Fibroblast of skin of right biceps (primary cell): ENCODE measurements at places on chromosomes 7 and 10.

DNA sequence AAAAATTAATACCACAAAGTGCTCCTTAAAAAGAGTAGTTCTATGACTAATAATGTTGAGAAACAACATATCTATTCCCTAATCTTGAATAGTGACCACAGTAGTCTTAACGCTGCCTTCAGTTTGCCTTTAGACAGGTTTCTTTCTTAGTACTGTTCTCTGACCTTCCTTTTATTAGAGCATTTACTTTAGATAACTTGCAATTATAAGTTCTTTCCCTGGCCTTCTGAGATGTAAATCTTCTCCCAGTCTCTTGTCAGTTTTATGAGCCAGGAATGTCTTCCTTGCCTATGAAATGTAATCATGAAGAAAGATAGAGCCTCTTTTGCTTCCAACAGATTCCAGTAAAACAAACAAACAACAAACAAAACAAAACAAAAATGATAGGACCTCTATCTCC, 1119.8 kb upstream of the LRRTM3 start:
- DNase-seq, result no peak

DNA sequence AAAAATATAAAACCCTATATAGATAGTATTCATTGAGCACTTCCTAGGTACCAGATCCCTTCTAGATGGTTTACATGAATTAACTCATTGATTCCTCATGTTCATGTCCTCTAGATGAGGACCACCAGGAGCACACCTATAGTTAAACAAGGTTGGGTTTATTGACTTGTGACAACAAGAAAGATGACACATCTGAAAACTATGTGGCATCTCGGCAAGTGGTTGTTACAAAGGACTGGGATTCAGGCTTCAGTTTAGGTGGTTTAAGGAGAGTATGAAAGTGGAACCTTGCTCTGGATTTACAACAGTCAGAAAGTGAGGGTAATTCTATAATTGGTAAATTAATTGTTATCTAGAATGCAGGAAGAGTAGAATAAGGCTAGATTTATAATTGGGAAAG, 99.0 kb upstream of the PHF14 start:
- no peak for DNase-seq

- DNase-seq, result peak; percentile 62
These were observed 69.3 kb downstream of the AP3M1 start for GRCh38 chr10:74081192-74081803.

DNA sequence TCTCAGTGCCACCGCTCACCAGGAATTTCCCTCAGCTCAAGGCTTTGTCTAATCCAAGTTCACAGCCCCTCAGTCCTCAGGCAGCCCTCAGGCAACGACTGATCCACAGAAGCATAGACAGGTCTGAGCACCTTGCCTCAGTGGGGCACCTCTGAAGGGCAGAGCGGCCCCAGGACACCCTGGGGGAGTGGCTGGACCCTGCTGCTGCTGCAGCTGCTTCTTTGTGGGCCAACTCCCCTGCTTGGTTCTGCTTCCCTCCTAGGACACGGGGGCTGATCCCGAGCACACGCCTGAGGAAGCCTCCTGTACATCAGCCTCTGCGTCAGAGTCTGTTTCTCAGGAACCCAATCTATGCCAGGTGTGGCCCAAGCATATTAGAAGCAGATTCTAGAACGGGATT, 16.2 kb downstream of the CUZD1 start:
- DNase-seq, result no peak
